Glutamatergic neuron (in vitro differentiated cells): ENCODE measurements at places on chromosomes 13 and 19. TPM values are rescaled to one million over a fixed set of nuclear protein-coding genes. Genes with fewer than 3 reads are reported as not detected.
A peak's percentile ranks its signal among the peaks of the same experiment; 100 is the strongest.

The NOVA2 gene
- 163 TPM for total RNA-seq

The ZNF850 gene
- total RNA-seq: 3.8 TPM

The ZNF442 gene
- total RNA-seq: 1.2 TPM

The KIR2DL1 gene
- total RNA-seq: not detected

- no peak for DNase-seq
- no peaks in the 10 kb centered on the region for H3K36me3 ChIP-seq
- peak overlapping the region; percentile 72 for H3K4me3 ChIP-seq
- no peak overlapping the region for H3K27ac ChIP-seq
- H3K27me3 ChIP-seq: peaks cover 24% of the 10 kb centered on the region
- peaks cover 9% of the 10 kb centered on the region for H3K4me1 ChIP-seq
These were observed 691 bp upstream of the OLFM2 start for GRCh38 chr19:9937001-9937411.

DNA sequence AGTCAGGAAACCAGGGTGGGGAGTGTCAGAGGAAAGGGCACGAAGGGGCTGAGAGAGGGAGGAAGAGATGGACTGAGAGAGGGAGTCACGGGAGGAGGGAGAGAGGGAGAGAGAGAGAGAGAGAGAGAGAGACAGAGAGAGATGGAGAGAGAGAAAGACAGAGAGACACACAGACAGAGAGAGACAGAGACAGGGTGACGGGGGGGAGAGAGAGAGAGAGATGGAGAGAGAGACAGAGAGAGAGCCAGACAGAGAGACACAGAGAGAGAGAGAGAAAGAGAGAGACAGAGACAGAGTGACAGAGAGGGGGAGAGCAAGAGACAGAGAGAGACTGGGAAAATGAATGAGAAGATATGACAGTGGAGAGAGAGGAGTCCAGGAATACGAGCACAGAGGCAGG is 494 bp upstream of the KLK14 start:
- H3K4me3 ChIP-seq: no peak overlapping the region
- no peak overlapping the region for H3K27ac ChIP-seq
- peaks cover 6% of the 10 kb centered on the region for H3K36me3 ChIP-seq
- H3K27me3 ChIP-seq: peaks cover 4% of the 10 kb centered on the region
- no peak for DNase-seq
- H3K4me1 ChIP-seq: no peaks in the 10 kb centered on the region

- no peak for DNase-seq
- peaks cover 43% of the 10 kb centered on the region for H3K4me1 ChIP-seq
- H3K27ac ChIP-seq: no peak overlapping the region
- no peak overlapping the region for H3K4me3 ChIP-seq
- H3K27me3 ChIP-seq: peaks cover 12% of the 10 kb centered on the region
These were observed 82.5 kb downstream of the CHST8 start for GRCh38 chr19:33704271-33704670.

DNA sequence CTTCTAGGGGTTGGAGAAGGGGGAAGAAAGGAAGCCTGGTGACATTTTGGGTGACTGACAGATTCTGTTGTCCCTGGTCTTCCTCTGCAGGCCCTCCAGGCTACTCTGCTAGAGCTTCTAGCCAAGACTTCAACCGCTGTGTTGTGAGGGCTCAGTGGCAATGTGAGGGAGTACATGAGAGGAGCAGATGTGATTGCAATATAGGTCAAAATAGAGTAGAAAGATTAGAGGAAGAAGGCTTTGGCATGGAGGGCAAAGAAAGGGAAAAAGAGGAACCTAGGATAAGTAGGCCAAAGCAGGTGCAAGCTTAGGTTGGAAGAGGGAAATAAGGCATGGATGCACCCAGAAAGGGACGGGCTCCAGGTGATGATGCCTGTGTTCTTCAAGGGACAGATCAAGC is 216.9 kb downstream of the RGCC start:
- no peak for DNase-seq
- no peak overlapping the region for H3K27ac ChIP-seq
- H3K4me3 ChIP-seq: no peak overlapping the region

DNA sequence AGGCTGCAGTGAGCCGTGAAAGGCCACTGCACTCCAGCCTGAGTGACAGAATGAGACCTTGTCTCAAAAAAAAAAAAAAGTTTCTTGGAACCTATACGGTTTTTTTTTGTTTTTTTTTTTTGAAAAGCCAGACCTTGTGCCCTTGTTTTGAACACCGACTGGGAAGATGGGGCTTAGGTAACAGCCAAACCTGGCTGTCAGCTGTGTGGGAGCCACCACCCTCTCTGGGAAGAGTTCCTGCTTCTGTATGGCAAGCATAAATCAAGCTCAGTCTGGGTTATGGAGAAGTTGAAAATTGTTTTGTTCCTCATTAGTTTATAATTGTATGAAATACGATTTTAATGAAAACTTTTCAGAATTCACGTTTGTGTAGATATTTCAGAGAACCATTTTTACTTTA is 39.5 kb downstream of the MPHOSPH8 start:
- no peaks in the 10 kb centered on the region for H3K27me3 ChIP-seq
- H3K4me1 ChIP-seq: peaks cover 7% of the 10 kb centered on the region
- H3K36me3 ChIP-seq: no peaks in the 10 kb centered on the region
- no peak overlapping the region for H3K4me3 ChIP-seq
- DNase-seq: no peak

DNA sequence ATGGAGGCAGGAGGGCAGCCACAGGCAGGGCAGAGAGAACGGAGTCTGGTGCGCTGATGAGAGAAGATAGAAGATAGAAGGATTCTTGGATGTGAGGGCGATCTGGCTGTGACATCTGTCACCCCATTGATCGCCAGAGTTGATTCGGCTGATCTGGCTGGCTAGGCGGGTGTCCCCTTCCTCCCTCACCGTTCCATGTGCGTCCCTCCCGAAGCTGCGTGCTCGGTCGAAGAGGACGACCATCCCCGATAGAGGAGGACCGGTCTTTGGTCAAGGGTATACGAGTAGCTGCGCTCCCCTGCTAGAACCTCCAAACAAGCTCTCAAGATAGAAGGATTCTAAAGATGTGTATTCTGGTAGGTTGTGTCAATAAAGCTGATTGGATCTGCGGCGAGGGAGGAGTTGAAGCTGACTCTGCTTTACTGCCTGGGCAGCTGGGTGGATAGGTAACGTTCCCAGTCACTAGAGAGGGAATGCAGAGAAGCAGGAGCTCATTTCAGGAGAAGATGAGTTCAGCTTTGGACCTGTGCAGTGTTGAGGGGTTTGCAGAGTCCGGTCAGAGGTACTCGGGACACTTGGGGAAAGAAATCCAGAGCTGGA is 5.1 kb downstream of the UBAC2 start:
- H3K27me3 ChIP-seq: peaks cover 4% of the 10 kb centered on the region
- H3K4me1 ChIP-seq: peaks cover 21% of the 10 kb centered on the region
- DNase-seq: no peak
- H3K27ac ChIP-seq: no peak overlapping the region
- peaks cover 6% of the 10 kb centered on the region for H3K36me3 ChIP-seq

DNA sequence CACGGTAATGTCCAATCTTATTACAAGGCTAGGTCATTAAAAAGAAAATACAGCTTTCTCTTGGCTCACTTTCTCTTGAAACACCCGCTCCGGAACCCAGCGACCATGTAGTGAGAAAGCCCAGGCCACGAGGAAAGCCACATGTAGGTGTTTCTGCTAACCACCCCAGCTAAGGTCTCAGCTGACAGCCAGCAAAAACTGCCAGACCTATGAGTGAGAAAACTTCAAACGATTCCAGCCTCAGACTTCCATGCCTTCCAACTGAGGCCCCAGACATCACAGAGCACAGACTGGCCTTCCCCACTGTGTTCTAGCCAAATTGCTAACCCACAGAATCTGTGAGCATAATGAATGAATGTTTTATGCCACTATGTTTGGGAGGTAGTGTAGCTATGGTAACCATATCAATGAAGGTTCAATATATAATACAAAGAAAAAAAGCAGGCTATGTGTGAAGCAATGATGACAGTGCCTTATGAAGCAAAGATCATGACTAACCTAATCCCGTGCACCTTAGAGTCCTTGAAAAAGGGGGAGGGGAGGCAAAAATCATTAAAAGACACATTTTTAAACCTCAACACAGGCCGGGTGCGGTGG is 11.9 kb upstream of the TPTE2 start:
- DNase-seq: no peak
- no peak overlapping the region for H3K27ac ChIP-seq
- H3K4me1 ChIP-seq: no peaks in the 10 kb centered on the region
- no peaks in the 10 kb centered on the region for H3K36me3 ChIP-seq
- no peaks in the 10 kb centered on the region for H3K27me3 ChIP-seq

GRCh38 chr19:46475986-46476385 is 4.6 kb upstream of the PNMA8A start:
- H3K36me3 ChIP-seq: no peaks in the 10 kb centered on the region
- H3K4me3 ChIP-seq: no peak overlapping the region
- H3K4me1 ChIP-seq: peaks cover 15% of the 10 kb centered on the region
- peaks cover 2% of the 10 kb centered on the region for H3K27me3 ChIP-seq

DNA sequence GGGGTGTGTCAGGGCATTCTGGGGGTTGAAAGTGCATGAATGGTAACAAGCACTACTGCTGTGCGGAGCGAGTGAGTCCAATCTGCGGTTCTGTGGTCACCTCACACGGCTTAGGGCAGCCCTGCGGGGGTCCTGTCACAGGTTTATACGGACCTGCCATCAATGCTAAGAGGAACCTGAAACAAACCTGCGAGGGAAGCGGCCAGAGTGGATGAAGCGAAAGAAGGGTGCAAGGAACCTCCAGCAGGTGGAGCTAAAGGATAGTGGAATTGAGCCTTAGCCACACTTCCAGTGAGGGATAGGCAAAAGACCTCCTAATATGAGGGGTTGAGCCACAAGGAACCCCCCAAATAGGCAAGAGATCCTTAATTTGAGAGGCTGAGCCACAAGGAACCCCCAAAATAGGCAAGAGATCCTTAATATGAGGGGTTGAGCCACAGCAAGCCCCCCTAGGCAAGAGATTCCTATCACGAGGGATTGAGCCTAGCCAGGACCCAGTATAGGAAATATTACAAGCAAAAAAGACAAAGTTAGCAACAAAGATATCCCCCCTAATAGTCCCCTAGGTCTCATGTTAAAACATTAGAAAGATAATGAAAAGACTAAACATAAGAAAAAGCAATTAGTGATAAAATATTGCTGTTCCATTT is 6.3 kb upstream of the ZNF69 start:
- H3K4me3 ChIP-seq: no peak overlapping the region
- no peaks in the 10 kb centered on the region for H3K4me1 ChIP-seq
- peaks cover 5% of the 10 kb centered on the region for H3K27me3 ChIP-seq
- DNase-seq: peak; percentile 67
- peaks cover 16% of the 10 kb centered on the region for H3K36me3 ChIP-seq

DNA sequence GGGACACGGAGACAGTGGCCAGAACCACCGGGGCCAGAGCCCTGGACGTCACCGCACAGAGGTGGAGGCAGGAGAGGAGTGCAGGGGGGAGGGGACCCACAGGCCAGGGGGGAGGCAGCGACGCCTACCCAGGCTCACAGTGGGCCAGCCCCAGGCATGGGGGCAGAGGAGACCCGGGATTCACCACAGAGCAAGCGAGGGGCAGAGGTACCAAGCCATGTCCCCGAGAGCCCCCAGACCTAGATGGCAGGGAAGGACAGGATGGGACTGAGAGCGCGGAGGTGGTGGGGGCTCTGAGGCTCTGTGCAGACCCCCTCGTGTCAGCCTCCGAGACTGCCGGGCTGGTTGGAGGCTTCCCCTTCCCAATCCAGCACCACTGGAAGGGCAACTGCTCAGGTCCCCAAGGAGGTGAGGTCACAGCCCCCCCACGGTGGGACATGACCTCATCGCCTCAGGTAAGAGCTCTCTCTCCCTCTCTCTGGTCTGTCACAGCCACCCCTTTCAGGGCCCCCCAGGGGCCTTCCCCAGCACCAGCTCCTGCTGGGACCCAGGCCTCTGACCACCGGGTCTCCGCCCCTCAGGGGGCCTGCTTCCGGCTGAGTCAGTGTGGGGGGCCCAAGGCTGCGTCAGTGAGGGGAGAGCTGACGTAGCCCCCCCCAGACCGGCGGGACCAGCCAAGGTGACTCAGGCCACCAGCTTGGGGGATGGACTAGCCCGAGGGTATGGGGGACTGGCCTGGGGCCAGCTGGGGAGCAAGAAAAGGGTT is 2.2 kb upstream of the IL11 start:
- H3K36me3 ChIP-seq: no peaks in the 10 kb centered on the region
- peaks cover 10% of the 10 kb centered on the region for H3K27me3 ChIP-seq
- peak overlapping the region; percentile 60 for H3K4me3 ChIP-seq
- DNase-seq: peak; percentile 54
- no peak overlapping the region for H3K27ac ChIP-seq

- DNase-seq: no peak
- H3K27me3 ChIP-seq: peaks cover 5% of the 10 kb centered on the region
- H3K4me1 ChIP-seq: no peaks in the 10 kb centered on the region
These were observed 164.8 kb upstream of the ZNF536 start for GRCh38 chr19:30207357-30207756.

GRCh38 chr13:36323408-36323807 is 22.8 kb downstream of the SPART start:
- peaks cover 8% of the 10 kb centered on the region for H3K36me3 ChIP-seq
- DNase-seq: no peak
- H3K27ac ChIP-seq: no peak overlapping the region
- no peaks in the 10 kb centered on the region for H3K27me3 ChIP-seq
- H3K4me1 ChIP-seq: no peaks in the 10 kb centered on the region

DNA sequence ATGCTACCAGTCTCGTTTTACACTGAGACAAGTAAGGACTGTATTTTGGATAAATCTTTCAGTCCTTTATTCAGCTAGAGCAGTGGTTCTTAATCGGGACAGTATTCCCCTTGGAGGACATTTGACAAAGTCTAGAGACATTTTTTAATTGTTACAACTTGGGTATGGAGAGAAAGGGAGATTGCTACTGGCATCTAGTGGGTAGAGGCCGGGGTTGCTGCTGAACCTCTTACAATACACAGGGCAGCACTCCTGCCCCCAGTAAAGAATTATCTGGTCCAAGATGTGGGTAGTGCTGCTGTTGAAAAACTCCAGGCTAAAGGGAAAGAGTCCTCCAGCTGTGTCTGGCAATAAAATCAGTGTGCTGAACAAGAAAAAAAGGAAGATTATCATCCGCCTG is 334.8 kb downstream of the SLC7A1 start:
- peaks cover 5% of the 10 kb centered on the region for H3K27me3 ChIP-seq
- H3K36me3 ChIP-seq: peaks cover 8% of the 10 kb centered on the region

DNA sequence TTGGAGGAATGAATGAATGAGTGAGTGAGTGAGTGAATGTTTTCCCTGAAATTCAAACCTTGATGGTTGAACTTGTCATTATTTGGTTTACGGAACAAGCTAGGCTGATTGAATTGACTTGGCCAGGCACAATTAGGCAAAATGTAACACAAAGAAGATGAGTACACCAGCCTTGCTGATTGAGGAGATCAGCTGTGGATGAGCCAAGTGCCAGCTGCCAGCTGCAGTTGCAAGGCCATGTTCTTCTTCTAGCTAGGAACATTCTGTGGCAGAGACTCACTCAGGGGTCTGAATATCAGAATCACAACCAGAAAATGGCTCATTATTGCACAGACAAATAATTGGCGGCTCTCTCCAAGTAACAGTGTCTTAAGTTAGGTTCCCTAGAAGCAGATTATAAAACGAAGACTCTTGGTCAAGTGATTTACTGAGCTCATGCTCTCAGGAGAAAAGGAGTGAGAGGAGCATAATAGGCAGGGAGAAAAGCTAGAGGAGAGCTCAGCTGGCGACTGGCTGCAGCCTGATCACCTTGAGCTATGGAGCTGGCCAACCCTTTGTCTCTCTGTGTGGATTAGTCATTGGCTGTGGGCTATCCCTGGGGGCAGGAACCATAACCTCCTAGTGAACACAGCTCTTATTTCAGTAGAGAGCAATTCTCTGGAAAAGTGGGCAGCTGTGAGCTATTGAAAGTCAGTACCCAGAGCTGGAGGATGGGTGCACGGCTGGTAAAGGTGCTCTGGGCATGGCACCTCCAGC is 225.3 kb upstream of the SERP2 start:
- peak overlapping the region; percentile 19 for H3K27ac ChIP-seq
- H3K4me1 ChIP-seq: peaks cover 20% of the 10 kb centered on the region
- H3K27me3 ChIP-seq: peaks cover 5% of the 10 kb centered on the region
- no peaks in the 10 kb centered on the region for H3K36me3 ChIP-seq
- H3K4me3 ChIP-seq: no peak overlapping the region
